ENCODE measurements at places on chromosomes 6 and 20.

- DNase-seq = no peak
Observed at GRCh38 chr6:124963831-124964763, 1.9 kb downstream of the RNF217 start.

- DNase-seq = no peak
Observed at GRCh38 chr6:157650261-157650640, 172.8 kb upstream of the SNX9 start.

DNA sequence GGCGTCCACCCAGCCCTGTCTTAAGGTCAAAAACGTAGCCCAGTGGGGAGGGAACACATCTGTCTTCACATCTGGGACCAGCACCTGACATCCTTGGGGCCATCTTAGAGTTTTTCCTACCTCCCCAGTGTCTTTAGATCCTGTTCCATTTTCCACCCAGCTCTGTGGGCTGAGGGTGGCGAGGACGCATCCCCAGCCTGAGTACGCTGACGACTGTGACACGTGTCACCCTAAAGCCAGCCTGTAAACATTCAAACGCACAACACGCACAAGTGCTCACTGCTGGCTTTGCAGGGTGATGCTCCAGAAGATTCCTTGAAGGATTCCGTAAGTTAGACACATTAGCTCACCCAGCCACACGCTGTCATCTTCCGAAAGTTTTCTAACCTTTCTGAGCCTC lies 215.9 kb downstream of the TAF4 start:
- DNase-seq = no peak

DNA sequence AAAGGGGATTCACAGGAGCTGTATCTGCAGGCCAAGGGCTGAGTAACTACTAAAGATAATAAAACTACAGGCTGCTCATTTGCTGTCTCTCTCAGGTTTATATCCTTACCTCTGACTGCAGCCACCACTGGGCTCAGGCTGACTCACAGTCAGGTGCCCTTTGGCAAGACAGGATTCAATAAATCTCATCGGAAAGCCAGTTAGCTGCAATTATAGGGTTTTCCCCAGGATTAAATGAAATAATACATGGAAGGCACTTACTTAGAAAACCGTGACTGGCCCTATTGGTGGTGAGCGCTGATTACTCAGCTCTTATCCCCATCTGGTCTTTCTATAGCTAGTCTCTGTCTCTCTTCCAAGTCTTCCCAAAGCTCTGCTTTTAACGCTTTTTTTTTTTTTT lies 26.4 kb downstream of the RMND1 start:
- no peak for DNase-seq

DNA sequence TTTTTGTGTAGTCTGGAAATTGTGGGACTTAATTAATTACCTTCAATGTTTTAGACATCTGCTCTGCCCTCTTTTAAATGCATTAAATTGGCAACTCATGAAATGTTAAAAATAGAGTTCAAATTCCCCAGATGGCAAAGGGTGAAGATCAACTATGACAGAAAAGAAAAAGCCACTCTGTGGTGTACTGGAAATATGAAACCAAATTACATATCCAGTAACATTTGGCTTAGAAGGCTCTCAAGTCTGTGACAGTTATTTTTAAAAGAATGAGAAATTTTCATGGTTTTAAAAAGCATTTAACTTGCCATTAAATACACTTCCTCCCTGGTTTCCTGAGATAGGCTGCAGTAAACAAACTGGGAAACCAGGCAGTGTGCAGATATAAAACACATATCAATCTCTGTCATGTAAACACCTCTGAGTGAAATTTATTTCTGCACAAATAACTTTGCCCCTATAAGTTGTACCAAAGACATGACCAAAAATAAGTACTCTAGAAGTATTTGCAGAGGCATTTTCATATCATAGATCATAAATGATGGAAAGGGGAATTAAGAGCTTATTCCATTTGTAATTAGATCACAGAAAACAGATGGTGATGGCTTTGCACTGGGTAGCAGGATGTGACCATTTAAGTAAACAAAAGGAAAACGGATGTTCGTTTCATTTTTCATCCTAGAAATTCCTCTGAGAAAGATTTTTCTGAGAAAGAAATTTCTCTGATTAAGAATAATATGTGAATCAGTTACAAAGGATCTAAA lies 360.1 kb downstream of the SAMD5 start:
- DNase-seq = no peak

DNA sequence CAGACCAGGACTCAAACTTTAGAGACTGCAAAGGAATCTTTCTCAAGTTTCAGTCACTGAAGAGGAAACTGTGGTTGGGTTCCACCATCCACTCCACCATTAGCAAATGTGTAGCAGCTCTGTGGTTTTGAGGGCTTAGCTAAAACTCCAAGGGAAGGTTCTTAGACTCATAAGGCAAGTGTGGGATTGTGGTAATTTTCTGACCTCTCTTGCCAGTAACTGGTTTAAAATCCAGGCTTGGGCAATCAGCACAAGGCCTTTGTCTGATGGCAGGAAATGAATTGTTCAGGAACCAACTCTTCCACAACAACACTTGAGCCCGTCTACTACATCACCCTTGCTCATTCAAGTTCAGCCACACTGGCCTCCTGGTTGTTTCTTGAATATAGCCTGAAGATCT lies 68.6 kb upstream of the FBXL4 start:
- DNase-seq = no peak

DNA sequence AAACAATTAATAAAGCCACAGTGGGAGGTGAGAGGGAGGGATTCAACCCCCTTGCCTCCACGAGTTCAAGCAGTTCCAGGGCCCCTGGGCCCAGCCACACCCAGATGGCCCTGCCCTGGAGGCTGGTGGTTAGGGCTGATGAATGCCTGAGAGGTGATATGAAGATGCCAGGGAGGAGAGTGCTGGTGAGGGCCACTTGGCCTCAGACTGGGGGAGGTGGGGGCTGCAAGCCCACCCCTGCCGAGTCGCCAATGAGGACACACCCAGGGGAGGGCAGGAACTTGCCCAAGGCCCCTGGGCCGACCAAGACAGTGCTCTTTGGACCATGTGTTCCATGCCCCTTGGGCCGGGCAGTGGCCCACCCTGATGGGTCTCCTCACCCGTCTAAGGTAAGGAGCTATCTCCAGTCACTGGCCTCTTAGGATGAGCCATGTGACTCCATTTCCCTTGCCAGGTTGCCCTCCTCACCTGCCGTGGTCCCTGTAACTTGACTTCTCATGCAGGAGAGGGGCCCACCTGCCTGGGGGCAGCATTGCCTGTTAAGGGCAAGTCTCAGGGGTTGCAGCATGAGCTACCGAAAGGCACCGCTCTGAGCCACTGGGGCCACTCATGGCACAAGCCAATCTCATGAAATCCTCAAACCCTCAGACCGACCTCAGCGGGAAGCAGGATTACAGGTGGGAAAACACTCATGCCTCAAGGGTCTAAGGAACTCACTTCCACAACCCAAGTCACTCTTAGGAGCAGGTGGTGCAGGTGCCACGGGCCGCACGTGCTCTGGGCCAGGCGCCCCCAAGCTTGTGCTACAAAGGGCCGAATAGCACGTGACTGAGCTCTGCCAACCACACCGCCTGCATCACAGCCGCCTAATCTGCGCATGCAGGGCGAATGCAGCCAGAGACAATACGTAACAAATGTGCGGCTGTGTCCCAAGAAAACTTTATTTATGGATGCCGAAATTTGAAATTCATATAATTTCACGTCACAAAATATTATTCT lies 147.4 kb upstream of the MLN start:
- no peak for DNase-seq

DNA sequence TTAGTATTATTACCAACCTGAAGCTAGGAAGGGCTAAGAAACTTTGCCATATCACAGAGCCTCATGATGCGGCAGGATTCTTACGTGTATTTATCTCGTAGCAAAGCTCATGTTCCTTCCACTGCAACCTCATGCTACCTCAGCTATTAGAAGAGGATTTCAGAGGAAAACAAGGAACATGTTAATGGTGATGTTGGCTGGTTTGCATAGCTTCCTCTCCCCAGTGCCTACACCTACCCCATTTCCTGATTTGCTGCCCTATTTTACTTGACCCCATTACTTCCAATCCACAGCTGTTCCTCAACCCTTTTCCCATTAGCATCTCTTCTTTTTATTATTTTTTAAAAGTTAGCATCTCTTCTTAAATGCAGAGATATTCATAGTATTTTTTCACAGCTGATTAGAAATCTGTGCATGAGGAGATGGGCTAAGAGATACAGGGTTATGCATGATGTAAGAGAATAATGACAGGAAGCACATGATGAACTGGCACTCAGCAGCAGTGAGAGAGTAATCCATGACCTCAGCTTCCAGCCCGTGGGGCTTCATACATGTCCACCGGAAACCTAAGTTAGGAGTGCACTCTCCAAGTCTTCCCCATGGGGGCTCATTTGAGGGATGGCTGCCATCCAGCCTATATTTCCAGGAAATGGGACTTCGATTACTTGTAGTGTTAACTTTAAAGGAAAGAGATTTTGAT lies 106.1 kb upstream of the ASF1A start:
- DNase-seq = no peak

DNA sequence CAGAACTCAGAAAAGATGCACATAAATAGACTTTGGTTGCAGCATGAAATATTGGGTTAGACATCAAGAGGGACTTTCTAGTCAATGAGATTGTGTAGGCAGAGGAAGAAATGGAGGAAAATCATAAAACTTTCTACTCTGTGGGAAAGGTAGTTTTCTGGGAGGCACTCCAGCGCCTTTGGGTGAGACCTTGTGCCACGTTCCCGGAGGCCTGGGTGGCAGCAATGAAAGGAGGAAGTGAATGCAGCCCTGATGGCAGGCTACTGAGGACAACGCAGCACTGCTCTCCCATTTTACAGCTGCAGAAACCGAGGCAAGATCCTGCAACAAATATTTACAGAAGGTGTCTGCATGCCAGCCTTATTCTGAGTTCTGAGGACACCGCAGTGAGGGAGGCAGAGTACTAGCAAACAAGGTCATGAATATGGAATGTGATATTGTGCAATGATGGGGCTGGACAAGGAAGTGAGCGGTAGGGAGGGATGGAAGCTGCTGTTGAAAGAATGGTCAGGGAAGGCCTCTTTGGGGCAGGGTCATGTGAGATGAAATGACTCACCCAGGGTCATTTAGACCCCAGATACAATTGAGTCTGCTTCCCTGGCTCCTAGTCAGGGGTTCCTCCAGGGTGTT lies 159.1 kb downstream of the TFAP2C start:
- no peak for DNase-seq

DNA sequence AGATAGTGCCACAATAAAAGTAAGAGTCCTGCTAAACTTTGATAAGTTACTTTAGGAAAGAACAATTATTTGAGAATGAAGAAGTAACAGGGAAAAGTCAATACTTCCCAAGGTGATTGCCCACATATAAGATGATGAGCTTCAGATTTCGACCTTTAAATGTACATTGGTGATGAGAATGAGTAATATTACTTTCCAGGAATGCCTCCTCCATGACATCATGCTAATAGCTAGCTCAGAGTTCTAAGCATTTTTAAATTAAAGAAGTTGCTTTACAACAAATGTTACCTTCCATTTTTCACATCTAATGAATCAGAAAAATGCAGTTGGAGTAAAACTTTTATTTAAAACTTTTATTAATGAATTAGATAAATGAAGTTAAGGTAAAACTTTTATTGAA lies 22.5 kb upstream of the OPN5 start:
- no peak for DNase-seq

DNA sequence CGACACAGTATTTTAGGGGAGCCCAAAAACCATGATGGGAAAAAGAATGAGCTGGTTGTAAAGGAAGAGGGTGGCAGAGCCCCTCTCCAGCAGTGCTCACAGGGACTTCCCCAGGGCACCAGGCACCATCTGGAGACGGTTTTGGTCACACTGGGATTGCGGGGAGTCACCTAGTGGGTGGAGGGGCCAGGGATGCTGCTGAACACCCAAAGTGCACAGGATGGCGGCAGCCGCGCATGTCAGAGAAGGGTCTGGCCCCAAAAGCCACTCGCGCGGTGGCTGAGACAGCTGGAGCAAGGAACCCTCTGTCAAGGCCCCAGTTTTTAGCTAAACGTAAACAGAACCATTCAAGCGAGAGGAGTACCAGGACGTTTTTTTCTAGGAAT lies 10.8 kb downstream of the CTSZ start:
- no peak for DNase-seq

GRCh38 chr20:41672282-41672681 lies 54.1 kb upstream of the CHD6 start:
- no peak for DNase-seq

- no peak for DNase-seq
Observed at GRCh38 chr6:111724039-111724438, 118.4 kb upstream of the TRAF3IP2 start.

DNA sequence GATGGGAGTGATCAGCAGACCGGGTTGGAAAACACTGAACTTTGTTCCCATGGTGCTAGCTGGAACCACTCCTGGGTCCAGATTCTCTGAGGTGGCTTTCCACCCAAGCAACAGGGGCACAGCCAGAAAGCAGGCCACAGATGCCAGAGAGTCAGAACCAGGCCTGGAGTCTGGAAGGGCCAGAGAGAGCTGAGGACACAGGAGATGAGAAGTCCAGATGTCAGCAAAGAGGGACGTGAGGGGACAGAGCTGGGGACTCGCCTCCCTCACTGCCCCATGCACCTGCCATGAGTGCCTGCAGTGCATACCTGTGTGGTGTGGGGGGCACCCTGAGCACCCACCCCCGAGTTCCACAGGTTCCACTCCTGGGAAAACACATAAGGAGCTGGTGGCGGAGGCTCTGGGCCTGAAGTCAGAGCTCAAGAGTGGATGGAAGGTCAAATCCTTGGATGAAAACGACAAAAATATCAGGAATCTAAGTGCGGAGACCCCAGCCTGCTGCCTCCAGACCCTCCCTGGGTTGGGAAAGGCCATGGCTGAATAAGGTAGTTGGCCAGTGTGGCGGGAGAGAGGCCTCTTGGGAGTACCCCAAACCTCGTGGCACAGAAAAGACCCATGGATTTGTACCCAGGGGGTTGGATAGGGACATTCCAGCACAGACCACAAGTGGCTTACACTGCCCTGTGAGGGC lies 224.2 kb downstream of the SYNDIG1 start:
- no peak for DNase-seq

- no peak for DNase-seq
Observed at GRCh38 chr6:68196645-68197044, 438.4 kb upstream of the ADGRB3 start.

DNA sequence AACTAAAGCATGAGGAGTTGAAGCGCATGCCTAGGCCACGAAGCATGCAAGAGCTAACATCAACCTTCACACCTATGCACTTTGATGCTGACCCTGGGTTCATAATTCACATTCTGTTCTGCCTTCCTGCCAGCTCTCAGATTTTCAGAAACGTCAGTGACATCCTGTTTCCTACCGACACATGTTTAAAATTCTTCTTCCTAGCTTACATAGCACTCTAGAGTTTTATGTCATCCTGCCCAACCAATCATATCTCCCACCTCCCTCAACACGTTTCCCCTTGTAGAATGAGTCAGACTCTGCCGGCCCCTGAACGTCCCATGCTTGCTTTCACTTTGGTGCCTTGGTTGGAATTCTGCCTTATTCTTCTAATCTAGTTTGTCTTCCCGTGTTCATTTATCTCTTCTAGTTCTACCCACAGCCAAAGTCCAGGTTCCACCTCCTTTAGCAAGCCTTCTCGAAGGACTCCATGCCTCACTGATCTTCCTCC lies 97.2 kb upstream of the MAP7 start:
- DNase-seq = no peak

Data from stimulated activated CD8-positive, alpha-beta memory T cell treated with anti-CD3 and anti-CD28 coated beads, Interleukin-15, amount 100 ng/mL, for 1 hour (primary cell).